ENCODE measurements at places on chromosomes 11 and 22.

GRCh38 chr22:46770726-46771125 lies 8.3 kb downstream of the TBC1D22A start:
- DNase-seq: no peak

- DNase-seq: no peak
Measured at GRCh38 chr11:65059959-65060824, 1.8 kb upstream of the NAALADL1 start.

- DNase-seq: no peak
Measured at GRCh38 chr11:112877581-112877980, 83.6 kb upstream of the NCAM1 start.

DNA sequence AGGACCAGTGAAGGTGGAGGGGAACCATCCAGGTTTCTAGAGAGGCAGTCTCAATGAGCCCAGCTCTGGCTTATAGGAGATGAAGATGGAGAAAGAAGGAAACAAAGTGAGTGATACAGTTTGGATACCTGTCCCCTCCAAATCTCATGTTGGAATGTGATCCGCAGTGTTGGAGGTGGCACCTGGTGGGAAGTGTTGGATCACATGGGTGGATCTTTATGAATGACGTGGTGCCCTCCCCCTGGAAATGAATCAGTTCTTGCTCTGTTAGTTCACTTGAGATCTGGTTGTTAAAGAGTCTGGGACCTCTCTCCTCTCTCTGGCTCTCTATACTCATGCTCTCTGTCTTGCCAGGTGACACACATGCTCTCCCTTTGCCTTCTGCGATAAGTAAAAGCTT lies 393.1 kb upstream of the NARS2 start:
- no peak for DNase-seq

DNA sequence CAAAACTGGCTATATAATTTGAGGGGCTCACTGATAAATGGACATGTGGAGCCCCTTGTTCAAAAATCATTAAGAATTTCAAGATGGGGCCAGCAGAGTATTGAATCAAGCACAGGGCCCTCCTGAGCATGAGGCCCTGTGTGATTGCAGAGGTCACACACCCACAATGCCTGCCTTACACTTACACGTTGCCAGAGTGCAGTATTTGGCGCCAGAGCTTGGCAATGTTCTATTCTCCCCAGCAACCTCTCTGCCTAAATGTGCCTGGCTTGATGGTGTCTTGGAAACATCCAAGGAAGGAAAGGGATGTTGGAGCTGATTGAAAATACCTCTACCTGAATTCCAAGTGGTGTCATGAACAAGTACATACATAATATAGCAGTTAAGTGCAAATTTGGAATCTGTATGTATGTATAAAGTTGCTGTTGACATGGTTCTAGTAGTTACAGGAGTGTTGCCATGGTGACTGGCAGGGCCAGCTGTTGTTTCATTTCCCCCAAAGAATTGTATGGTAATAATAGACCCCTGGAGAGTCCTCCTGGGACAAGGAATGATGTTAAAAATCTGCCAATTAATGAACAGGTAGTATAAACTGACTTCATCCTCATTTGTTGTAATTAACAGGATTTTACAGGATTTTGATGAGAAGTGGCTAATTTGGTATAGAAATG lies 205.7 kb upstream of the NAV2 start:
- no peak for DNase-seq

DNA sequence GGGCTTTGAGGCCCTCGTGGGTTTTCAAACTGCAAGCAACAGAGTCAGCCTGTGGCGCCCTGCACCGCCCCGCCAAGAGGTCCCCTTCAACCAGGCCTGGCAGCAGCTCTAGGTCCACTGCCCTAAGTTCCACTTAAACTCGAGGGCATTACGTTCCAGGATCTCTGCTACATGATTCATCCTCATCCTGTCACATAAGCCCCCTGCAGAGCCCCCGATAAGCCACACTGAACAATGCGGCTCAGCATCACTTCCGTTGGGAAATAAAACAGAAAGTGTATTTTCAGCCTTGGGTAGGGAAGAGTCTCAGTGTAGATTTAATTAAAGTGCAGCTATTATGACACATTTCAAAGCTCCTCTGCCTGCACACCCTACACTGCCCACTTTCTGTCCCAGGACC lies 24.6 kb downstream of the SULT4A1 start:
- no peak for DNase-seq

GRCh38 chr11:70628855-70629844 lies 230.8 kb downstream of the CTTN start:
- DNase-seq: no peak

DNA sequence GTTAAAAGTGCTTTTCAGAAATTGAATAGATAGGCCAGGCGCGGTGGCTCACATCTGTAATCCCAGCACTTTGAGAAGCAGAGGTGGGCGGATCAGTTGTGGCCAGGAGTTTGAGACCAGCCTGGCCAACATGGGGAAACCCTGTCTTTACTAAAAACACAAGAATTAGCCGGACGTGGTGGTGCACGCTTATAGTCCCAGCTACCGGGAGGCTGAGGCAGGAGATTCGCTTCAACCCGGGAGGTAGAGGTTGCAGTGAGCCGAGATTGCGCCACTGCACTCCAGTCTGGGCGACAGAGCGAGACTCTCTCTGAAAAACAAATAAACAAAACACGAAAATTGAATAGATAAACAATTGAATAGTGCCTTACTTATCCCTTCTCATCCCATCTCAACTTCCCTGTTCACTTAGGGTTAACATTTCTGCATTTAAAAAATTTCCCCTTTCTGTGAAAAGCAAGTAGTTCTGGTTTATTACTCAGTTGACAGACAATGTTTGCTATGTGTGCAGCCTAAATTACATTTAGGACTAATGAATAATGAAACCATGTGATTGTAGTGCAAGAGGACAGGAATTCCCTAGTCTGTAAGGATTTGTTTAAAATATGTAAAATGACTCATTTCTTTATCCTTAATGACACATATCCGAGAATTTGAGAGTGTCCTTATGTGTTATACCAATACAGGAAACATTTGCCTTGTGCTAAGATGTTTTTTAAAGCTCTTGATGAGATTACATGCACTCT lies 6.0 kb downstream of the RNF169 start:
- no peak for DNase-seq

DNA sequence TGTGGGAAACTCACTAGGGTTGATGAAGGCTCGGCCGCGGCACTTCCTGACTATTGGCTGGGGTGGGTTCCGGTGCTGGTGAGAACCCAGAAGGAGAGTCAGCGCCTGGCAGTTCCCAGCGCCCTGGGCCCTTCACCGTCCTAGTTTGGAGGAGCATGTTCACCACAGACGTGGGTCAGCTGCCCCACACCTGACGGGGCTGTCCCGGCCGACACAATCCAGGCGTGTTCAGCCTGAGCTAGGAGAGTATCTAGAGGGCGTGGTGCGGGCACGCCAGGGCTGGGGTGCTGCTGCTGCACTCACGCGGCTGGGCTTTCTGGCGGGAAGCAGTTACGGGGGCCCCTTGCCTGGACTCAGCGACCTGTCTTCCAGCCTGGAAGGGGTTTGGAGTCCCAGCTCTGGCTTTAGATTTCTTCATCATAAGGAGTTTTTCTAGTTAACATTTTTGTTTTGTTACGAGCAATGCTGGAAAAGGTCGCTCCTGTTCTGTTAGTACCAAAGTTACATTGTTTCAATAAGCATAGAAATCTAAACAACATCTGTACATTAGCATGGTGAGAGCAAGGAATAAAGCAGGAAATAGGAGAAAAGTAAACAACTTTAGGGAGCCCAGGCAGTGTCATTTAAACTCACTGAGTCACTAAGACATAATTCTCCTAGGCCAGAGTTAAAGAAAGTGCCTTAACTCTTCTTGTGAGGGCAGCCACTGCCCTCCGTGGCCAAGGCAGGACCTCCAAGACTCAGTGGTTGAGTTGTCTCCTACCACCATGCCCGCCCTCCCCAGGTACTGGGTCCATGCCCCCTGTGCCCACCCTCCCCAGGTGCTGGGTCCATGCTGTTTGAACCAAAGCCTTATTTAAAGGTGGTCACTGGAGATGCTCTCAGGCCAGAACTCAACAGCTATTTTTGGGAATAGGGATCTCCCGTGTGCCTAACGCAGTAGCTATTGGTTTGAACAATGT lies 12.1 kb upstream of the ADORA2A start:
- no peak for DNase-seq

DNA sequence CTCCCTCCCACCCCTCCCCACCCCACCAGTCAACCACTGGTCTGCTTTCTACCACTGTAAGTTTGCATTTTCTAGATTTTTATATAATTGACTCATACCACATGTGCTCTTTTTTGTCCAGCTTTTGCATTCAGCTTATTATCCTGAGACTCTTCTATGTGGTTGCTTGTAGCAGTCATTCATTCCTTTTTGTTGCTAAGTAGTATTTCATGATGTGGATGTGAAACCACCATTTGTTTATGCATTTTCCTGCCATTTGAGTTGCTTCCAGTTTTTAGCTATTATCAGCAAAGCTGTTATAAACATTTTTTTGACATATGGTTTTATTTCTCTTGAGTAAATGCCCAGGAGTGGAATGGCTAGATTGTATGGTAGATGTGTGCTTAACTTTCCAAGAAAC lies 77.0 kb upstream of the FGF3 start:
- no peak for DNase-seq

GRCh38 chr11:29321293-29322132 lies 695.3 kb downstream of the KCNA4 start:
- DNase-seq: no peak

DNA sequence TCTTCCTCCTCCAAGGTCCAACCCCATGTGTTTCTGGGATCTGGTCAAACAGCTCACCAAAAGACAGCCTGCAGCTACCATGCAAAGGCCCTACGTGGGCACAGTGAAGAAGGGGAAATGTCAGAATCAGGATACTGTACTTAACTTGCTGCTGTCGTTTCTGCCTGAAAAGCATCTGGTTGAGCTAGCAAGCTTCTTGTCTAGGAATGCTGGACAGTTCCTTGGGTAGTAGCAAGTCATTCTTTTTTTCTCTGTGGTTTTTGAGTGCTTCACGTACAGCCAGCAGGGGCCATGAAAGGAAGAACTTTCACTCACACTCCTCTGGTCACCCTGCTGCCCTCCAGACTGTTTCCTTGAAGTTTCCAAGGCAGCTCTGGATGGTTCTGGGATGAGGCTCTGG lies 24.7 kb downstream of the RCOR2 start:
- no peak for DNase-seq

DNA sequence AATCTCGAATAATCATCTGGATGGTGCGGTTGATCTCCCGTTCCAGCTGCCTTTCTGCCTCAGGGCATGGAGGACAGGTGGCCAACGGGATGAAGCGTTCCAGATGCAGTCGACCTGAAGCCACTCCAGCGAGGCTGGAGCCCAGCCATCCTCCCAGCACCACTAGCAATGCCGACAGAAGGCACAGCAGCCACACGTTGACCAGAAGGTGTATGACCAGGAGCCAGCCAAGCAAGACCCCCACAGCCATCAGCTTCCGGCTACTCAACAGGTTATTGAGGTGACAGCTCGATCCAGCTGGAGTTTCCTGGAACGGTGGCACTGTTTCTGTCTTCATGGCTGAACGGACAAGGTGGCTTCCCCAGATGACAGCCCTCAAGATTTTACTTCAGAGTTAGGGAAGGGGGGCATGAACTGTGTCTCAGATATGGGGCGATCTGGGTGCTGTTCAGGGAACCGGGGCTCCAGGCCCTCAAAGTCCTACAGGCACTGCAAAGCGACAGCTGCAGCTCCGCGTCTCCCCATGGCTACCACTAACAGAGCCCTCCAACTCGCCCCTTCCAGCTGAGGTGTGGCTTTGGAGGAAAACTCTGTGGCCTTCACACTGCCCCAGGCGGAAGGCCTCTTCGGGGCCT lies 559 bp downstream of the SNX19 start:
- DNase-seq: no peak

DNA sequence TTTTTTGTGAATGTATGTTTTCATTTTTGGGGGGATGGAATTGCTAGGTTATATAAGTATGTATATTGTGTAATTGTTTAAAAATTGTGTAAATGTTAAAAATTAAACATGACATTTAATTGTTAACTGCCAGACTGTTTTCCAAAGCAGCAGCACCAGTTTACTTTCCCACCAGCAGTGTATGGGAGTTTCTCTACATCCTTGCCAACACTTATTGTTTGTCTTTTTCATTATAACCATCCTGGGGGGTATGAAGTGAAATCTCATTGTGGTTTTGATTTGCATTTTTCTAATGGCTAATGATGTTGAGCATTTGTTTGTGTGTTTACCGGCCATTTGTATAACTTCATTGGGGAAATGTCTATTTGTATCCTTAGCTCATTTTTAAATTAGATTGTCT lies 31.7 kb upstream of the RRAS2 start:
- no peak for DNase-seq

DNA sequence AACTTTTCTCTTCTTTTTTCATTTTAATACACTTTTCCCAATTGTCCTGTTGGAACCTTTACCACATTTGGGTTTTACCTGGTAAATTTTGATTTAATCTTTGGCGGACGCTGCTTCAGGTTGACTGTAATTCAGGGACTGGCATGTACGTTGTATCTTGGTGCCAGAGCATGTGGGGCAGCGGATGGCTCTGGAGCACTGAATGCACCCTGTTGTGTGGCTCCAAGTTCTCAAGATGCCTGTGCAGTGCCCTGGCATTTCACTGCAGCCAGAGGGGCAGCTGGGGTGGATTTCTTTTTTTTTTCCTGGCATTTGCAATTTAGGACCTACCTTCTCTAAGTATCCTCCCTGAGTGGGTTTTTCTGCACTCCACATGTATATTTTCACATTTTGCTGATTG lies 242.2 kb downstream of the BLID start:
- no peak for DNase-seq

DNA sequence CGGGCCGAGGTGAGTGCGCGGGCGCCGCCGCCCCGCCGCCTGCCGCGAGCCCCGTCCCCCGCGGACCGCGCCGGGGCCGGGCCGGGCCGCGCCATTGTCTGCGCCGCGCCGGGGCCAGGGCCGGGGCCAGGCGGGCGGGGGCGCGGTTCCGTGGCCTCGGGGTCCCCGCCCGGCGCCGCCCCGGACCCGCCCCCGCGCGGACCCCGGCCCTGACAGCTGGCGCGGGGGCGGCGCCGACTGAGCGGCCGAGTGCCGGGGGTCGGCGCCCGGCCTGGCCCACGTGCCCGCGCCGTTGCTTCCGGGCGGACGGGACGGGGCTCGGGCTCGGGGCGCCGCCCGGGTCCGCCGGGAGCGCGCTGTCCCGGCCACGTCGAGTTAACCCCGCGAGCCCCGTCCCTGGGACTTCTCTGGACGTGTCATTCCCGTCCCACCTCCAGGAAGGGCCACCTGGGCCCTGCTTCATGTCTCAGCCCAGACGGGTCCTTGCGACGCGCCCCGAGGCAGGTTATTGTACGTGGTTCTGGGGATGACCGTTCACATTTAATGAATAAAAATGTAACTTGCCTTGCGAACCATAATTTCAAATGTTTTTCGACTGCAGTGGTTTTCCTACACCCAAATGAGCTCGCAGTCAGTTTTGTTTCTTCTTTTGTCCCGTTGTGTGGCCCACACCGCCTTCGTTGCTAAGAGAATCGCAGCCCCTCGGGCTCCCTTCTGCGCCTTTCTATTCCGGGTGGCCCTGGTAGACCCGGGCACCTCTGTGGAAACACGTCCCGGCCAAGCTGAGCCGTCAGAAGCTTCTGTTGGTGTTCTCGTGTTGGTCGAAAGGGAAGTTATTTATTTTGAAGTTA lies 562 bp downstream of the ZBED4 start:
- peak; percentile 20 for DNase-seq

GRCh38 chr11:108732395-108732794 lies 67.5 kb downstream of the DDX10 start:
- no peak for DNase-seq

- DNase-seq: no peak
Measured at GRCh38 chr11:119134389-119134978, 13.1 kb downstream of the HINFP start.

All from effector CD8-positive, alpha-beta T cell (primary cell).